ENCODE measurements at places on chromosomes 1 and 21. TPM values are rescaled to one million over a fixed set of nuclear protein-coding genes. Genes with fewer than 3 reads are reported as not detected.

SLC44A5 gene
- total RNA-seq = 266 TPM

SEC22B gene
- 34.9 TPM for total RNA-seq

- peak; percentile 44 for DNase-seq
Measured at GRCh38 chr1:224497714-224498573, 63.3 kb upstream of the WDR26 start.

DNA sequence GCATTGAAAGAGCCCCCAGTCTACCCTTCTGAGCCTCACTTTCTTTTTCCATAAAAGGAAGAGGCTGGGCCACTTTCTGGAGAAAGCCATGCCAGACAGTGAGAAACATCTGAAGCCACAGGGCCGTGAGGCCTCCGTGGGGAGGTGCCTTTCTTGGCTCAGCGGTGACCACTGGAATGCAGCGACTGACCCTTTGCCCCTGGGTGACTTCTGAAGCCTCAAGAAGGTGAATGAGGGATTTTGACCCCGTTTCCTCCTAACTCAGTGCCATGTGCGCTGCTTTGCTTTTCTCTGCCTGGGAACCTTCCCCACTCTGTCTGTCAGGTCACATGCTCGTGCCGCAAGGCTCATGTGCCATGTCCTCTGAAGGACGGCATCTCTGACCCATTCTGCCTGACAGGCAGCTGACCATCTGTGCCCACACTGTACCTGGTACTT is 44.7 kb upstream of the A3GALT2 start:
- no peak for DNase-seq

GRCh38 chr1:201515895-201516294 is 9.0 kb upstream of the CSRP1 start:
- DNase-seq = no peak

DNA sequence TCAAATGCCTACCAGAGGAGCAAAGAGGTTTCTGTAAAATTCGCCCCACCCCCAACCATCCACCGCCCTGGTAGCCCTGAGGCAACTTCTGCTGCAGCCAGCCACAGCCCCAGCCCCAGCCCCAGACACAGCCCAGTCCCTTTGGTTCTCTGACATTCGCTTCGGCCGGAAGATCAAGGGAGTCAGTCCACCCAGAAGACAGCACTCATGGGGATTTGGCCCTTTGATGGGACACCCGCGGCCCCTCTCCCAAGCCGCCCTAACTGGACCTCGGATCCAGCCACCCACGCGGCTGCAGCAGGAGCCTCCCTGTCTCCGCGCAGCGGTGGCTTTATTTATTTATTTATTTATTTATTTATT is 3881.0 kb downstream of the SRGAP2C start:
- DNase-seq = no peak

DNA sequence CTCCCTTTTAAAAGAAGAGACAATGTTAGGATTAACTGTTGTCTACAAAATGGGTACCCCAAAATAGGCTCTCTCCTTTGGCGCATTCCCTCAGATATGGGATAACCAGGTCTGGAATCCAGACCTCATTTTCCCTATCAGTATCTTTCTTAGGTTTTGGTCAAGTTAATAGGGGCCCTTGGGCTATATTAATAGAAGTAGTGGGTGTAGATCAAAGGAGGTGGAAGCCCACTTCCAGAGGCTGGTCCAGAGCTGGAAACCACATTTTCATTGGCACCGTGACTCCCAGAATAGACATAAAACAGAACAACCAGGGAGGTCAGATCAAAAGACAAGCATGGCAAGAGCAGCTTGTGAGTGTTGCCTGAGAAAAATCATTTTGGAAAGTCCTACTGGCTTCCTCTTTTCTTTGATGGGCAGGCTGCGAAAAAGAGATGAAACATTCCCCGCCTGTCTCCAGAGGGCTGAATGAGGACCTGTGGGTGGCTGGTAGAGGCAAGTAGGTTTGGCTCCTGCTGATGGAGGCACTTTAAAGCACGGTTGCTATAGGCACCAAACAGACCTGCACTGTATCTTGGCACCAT is 25.8 kb upstream of the KIF21B start:
- no peak for DNase-seq

DNA sequence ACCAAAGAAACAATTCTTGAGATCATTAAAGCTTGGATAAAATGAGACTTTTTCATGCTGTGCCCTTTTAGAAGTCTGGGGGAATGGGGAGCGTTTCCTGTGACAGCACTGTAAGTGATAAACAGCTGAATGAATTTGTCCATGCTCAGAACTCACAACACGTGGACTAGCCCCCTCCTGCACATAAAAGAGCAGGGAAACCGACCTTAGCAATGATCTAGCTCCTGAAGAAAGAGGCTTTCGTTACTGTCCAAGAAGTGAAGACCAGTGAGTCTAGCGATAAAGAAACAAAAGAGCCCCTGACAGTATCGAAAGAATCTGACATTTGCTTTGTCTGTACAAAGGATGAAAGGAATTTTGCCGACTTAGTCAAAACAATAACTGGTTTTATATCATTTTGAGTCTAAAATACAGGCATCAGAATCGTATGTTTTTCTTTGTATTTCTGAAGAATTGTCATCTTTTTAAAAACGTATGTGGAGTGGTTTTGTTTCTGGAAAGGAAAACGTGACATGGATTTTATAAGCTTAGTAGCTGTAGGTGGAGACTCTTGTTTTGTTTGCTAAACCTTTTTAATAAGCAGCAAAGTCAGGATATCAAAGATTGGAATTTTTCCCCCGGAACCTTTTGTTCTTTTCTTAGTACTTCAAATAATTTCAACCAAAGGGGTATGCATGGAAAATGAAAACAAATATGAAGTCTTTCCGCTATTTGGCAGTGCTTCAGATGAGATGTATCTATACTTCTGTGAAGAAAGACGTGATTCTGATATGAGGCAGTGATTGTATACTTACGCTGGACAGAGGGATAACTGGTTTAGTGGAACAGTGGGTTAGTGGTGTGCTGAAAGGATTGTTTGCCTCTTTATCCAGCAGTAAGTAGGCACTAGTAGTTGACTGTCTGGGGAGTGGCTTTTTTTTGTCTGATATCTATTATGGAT is 61.0 kb downstream of the MAST2 start:
- no peak for DNase-seq

GRCh38 chr1:108190686-108191416 is 9.3 kb downstream of the SLC25A24 start:
- DNase-seq = no peak

DNA sequence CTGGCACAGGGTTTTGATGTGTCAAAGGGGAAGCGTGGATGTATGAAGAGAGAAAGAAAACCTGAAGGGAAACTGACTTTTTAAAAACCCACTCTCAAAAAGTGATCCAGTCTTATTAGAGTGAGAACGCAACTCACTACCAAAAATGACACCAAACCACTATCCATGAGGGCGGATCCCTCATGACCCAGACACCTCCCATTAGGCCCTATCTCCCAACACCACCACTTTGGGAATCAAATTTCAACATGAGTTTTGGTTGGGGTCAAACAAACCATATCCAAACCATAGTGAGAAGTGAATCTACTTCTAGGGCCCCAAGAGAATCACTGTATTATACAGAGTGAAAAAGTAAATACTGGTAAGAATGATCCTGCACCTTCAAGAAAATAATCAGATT is 53.5 kb downstream of the FNBP1L start:
- DNase-seq = no peak

DNA sequence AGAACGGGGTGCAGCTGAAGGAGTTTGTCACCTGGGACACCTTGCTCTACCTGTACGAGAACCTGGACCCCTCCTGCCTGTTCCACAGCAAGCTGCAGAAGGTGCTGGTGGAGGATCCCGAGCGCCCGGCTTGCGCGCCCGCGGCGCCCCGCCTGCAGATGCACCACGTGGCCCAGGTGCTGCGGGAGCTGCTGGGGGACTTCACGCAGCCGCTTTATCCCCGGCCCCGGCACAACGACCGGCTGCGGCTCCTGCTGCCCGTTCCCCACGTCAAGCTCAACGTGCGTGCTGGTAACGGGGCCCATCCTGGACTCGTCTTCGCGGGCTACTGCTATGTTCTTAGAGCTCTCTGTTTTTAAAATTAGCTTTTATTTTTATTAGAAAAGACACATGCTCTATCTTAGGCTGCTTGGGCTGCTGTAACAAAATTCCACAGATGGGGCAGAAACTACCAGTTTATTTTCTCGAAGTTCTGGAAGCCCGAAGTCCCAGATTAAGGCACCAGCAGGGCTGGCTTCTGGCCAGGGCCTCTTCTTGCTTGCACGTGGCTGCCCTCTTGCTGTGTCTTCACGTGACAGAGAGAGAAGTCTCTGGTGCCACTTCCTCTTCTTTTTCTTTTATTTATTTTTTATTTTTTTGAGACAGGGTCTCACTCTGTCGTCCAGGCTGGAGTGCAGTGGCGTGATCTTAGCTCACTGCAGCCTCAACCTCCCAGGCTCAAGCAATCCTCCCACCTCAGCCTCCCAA is 38.1 kb downstream of the TRPM2 start:
- no peak for DNase-seq

- no peak for DNase-seq
Measured at GRCh38 chr21:42486531-42486930, 9.5 kb downstream of the RSPH1 start.

- DNase-seq = no peak
Measured at GRCh38 chr1:86190873-86191272, 34.3 kb upstream of the COL24A1 start.

DNA sequence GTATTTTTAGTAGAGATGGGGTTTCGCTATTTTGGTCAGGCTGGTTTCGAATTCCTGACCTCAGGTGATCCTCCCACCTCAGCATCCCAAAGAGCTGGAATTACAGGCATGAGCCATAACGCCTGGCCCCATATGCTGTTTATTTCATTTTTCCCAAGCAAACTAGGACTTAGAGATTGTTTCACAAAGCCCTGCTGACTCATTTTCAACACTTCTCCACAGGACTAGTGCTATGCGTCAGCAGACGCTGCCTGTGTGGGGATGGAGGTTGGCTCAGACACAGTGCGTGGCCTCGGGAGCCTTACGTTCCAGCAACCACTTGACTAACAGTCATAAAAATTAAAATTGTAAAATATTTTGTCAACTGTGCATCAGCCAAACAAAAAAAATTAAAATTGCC is 22.7 kb downstream of the PKNOX1 start:
- peak; percentile 54 for DNase-seq

DNA sequence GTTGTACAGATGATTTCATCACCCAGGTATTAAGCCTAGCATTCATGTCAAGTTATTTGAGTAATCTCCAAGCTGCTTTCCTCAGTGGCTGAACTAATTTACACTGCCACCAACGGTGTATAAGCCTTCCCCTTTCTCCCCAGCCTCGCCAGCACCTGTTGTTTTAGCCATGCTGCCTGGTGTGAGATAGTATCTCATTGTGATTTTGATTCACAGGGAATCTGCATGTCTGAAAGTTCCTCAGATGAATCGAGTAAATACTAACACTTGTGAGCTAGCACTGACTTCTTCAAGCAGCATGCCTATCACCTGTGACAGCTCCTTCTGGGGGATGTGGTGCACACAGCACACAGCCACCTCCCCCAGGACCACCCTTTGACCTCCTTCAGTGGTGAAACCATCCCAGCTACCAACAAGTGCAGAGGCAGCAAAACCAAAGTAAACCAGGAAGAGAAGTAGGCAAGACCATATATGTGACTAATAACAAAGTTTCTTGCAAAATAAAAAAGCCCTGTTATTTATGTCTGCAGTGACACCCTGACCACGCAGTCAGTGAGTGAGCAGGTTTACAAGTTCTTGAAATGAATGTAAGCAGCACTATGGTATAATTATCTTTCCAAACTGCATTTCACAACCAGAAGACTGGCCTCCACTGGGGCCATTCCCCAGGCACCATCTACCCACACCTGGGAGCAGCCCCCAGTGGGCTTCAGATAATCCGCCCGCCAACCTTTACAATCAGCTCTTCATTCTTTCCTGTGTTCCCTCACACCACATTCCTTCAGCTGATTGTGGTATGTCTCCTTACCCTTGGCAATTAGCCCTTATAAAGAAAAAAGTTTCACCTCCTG is 173.8 kb downstream of the ETS2 start:
- no peak for DNase-seq

GRCh38 chr21:42389449-42389835 is 6.4 kb downstream of the TMPRSS3 start:
- DNase-seq = no peak

DNA sequence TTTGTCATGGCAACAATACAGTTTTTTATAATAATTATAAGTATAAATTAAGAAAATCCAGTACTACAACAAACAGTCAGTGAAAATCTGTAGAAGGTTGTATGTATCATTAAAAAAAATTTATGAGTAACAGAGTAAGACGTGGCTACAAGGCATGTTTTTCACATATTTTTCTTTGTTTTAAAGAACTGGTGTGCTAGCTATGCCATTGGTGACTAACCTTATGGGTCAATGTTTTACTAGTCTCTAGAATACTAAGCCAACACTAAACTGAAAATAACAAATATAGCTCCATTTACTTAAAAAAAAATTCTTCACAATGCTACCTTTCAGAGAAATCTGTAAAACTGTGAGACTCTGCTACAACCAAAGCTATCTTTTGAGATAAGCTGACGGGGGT is 261.5 kb downstream of the ADGRL2 start:
- no peak for DNase-seq
